Hair follicle dermal papilla cell (primary cell): ENCODE measurements at places on chromosomes 7 and 10. TPM values are rescaled to one million over a fixed set of nuclear protein-coding genes. Genes with fewer than 3 reads are reported as not detected.

The CREM gene
- total RNA-seq: 16.2 and 18.5 TPM in 2 replicates

The NODAL gene
- total RNA-seq: not detected in 2 replicates

The TUBB8 gene
- total RNA-seq: not detected in 2 replicates

The RNF133 gene
- total RNA-seq: 0.36 and 0.65 TPM in 2 replicates

The ABCB1 gene
- 0.12 and 0.49 TPM in 2 replicates for total RNA-seq

The INA gene
- total RNA-seq: 12.8 and 13.0 TPM in 2 replicates

The CFTR gene
- under 0.01 and 0.16 TPM in 2 replicates for total RNA-seq

The NUTM2E gene
- total RNA-seq: not detected in 2 replicates

The CYP3A4 gene
- total RNA-seq: not detected in 2 replicates

The ECHDC3 gene
- total RNA-seq: 9.4 and 22.7 TPM in 2 replicates

The DRGX gene
- total RNA-seq: not detected in 2 replicates

The CFAP58 gene
- 0.49 and 0.81 TPM in 2 replicates for total RNA-seq

The ANKRD22 gene
- total RNA-seq: 0.16 TPM in 1 of 2 replicates, not detected in the other

The ELOVL3 gene
- total RNA-seq: 1.9 and 2.2 TPM in 2 replicates

The TACR2 gene
- 0.12 and 0.32 TPM in 2 replicates for total RNA-seq

The PARD3 gene
- total RNA-seq: 37.4 and 45.8 TPM in 2 replicates

The ADD3 gene
- total RNA-seq: 103 and 123 TPM in 2 replicates

The SMKR1 gene
- 0.12 and 0.32 TPM in 2 replicates for total RNA-seq

The MALRD1 gene
- 0.61 and 3.7 TPM in 2 replicates for total RNA-seq

The FAM13C gene
- 0.49 and 1.6 TPM in 2 replicates for total RNA-seq

The ZDHHC16 gene
- total RNA-seq: 58.9 and 63.1 TPM in 2 replicates
